ENCODE measurements at places on chromosomes 5 and 9.

DNA sequence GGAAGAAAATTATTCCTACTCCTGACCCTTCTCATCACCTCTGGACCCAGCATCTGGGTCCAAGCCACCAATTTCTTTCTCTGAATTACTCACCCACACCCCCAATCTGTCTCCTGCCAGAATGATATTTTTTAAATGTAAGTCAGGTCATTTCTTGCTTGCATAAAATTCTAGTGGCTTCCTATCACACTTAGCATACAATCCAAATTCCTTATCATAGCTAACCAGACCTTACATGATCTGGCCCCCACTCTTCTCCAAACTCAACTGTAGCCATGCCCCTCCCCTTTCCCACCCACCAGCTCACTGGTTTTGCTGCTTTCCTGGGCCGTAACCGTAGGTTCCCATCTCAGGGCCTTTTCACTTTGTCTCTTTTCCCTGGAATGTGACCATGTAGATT lies 15.2 kb downstream of the HTR4 start:
- DNase-seq: no peak

GRCh38 chr5:92518318-92518904 lies 1062.6 kb downstream of the NR2F1-AS1 start:
- DNase-seq: no peak

DNA sequence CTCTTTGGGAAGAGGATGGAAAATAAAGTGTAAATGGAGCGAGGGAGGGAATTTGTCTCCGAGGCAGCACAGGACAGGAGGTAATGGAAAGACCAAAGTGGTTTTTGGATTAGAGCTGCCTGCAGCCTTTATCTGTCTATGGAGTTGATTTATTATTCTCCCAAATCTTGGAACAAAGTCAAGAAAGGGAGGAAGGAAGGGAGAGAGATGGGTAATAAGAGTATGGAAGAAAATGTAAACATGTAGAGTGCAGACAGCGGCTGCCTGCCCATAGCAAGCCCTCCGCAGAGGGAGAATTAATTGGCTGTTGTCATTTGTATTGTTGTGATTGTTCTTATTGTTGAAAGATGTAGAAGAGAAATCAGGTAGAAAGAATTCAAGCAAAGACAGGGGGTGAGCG lies 15.7 kb downstream of the KCNIP1 start:
- no peak for DNase-seq

DNA sequence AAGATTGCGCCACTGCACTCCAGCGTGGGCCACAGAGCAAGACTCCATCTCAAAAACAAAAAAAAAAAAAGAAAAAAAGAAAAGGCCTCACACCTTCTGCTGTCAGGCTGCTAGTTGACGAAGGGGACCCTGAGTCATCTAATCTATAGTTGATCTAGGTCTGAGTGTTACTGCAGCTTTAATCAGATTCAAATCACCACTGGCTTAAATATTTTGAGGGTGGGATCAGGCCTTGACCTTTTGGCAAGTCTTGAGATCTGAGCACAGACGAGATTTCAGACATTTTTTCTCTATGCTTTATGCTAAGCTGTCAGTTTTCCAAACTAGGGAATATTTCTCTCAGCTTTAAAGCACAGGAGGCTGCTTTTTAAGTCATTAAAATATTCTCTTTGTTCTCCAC lies 240.9 kb downstream of the GLIS3 start:
- DNase-seq: no peak

DNA sequence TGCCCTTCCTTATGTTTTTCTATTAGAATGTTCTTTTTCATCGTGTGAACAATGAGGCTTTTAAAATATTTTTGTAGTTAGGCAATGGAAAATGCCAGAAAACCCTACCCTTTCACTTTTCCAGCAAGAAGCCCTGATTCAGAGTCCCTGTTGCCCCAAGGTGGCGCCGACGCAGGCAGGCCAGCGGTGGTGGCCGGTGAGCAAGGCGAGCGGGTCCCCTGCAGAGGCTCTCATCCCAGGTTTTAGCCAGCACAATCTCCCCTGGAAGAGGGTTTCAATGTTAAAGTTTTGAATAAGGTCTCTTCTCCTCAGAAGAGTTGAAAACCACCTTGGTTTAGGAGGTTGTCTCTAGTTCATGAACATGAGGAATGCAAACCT lies 40.8 kb upstream of the CKMT2 start:
- DNase-seq: no peak

- DNase-seq: no peak
These were observed 13.3 kb upstream of the UBE2QL1 start for GRCh38 chr5:6435356-6435755.

GRCh38 chr9:76744336-76744735 lies 19.9 kb upstream of the PCA3 start:
- DNase-seq: no peak

- DNase-seq: no peak
These were observed 35.0 kb upstream of the PCSK5 start for GRCh38 chr9:75855509-75855908.

DNA sequence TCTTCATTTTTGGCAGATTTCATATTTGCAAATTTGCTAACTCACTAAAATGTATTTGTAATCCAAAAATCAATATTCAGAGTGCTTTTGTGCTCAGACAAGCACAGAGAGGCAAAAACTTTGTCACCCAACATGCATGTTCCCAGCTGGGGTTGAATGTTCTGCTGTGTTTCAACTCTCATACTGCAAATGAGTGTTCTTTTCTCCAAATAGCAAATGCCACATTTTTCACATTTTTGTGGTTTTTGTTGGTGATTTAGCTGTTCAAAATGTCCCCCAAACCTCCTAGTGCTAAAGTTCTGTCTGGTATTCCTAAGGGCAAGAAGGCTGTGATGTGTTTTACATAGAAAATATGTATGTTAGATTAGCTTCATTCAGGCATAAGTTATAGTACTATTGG lies 87.3 kb upstream of the PCSK5 start:
- no peak for DNase-seq

DNA sequence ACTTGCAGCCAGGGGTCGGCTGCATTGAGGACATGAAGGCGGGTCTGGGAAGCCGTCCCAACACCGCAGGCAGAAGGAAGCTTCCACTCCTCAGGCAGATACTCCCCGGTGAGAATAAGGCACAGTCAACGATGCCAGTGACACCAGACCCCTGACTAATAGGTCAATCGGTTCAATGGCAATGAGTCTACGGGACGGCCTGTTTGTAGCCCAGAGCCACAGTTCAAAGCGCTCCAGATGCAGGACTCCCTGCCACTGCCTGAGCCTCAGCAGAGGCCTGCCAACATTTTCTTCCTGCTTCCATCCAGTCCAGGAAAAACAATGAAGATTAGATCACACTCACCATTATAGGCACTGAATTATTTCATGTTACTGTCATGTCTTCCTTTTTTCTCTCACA lies 84.5 kb upstream of the SIMC1 start:
- no peak for DNase-seq

DNA sequence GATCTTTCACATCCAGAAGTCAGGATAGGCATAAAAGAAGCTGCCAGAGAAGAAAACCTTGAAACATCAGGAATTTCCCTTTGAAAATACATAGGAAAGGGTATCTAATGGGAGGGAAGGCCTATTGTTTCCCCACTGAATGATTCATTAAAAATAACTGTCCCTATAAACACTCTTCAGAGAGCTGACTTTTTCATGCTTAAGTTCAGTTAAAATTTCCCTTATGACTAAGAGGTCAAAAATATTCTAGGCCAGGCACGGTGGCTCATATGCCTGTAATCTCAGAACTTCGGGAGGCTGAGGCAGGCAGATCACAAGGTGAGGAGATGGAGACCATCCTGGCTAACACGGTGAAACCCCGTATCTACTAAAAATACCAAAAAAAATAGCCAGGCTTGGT lies 499.5 kb downstream of the ENC1 start:
- DNase-seq: no peak

DNA sequence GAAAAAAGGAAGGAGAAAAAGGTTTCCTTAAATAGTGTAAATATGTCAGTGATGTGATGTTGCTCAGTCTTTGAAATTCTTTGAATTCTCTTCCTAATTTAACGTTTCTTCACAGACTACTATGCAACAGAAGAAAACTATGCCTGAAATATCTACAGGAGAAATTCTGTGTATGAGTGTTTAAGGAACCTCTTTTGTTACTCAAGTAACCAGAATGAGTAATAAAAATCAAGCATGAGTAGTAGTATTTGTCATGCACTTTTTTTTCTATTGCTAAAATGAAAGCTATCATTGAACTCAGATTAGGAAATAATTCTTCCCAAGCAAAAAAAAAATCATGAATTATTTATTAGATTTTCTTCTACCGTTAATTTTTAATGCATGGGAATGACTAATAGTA lies 20.3 kb upstream of the THG1L start:
- DNase-seq: no peak

DNA sequence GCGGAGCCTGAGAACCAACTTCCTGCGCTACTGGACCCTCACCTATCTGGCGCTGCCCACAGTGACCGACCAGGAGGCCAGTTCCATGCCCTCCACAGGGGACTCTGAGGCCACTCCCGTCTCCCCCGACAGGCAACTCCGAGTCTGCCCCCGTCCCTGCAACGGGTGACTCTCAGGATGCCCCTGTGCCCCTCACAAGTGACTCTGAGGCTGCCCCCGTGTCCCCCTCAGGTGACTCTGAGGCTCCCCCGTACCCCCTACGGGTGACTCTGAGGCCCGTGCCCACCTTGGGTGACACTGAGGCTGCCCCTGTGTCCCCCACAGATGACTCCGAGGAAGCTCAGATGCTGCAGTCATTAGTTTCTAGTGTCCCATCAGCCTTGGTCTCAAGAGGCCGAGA lies 25.1 kb downstream of the CEL start:
- no peak for DNase-seq

DNA sequence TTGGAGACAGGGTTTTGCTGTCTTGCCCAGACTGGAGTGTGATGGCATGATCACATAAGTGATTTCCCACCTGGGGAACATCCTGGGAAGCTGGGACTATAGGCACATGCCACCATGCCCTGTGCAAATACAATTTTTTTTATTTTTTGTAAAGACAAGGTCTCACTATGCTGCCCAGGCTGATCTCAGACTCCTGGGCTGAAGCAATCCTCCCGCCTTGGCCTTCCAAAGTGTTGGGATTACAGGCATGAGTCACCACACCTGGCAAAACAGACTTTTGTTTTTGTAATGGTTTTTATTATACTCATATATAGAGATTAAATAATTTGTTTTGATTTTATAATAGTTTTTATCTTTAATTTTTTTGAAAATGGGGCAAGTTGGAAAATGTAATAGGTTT lies 14.7 kb downstream of the DNAJC25 start:
- DNase-seq: no peak

GRCh38 chr9:114178756-114179450 lies 23.6 kb downstream of the COL27A1 start:
- DNase-seq: no peak

DNA sequence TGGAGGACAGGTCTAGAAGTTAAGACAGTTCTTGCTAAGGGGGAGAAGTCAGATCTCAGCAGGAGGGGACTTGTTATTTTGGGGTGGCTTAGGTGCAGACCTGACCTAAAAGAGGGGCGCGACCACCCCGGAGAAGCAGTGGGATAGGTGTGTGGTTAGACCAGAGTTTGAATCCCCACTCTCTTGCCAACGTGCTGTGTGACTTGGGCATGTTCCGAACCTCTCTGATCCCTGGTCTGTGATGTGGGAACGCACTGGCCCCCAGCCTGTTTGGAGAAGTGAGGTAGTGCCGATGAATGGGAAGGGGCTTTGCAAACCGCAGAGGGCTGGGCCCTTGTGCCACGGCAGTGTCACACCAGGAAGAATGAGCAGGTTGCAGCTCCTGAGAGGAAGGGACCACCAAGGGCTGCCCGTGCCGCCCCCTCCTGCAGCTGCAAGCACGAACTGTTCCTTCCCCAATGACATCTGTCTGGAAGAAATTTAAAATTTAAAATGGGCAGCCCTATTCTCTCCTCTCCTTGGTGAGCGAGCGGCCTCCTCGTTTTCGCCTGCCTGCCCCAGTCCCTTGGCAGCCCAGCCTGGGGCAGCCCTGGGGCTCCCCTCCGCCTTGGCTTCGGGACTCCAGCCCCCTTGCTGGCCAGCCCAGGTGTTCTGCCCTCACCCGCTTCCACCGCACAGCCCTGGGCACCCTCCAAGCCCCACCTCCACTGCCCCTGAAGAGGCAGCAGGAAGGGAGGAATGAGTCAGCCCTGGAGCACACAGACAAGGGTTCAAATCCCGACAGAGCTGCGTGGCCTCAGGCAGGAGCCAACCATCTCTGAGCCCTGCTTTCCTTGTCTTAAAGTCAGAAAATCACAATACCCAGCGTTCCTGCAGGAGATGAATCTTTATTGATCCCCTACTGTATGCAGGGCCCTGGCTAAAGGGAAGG lies 1.6 kb downstream of the FIBCD1 start:
- DNase-seq: no peak

DNA sequence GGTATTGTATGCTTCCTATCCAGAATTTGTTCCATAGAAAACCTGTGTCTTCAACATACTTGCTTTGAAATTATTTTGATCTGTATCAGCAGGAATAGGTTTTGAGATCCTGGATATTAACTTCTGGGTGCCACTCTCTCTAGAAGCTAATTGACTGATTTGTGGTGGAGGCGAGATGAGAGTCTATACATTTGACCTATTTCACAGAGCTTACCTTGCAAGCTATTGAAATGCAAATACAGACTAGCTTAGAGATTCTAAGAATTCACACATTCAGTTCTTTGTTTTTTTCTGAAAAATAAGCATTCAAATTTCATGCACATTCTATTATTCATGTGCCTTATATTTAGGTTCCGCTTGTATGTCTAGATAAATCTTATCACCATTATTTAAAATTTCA lies 246.3 kb downstream of the MAST4 start:
- DNase-seq: no peak

GRCh38 chr5:135711911-135712310 lies 122.6 kb upstream of the SLC25A48 start:
- no peak for DNase-seq

DNA sequence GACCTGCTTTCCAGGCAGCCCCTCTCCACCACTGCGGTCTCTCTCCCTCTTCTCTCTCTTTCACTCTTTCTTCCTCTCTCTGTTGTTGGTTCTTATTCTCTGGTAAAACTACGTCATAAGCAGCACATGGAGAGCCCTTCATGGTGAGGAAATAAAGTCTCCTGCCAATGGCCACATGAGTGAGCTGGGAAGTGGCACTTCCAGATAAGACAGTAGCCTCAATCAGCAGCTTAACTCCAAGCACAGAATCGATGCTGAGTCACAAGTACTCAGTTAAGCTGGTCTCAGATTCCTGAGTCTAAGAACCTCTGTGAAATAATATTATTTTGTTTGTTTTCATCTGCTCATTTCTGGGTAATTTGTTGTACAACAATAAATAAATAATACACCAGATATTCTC lies 500.1 kb downstream of the GABRG2 start:
- no peak for DNase-seq

DNA sequence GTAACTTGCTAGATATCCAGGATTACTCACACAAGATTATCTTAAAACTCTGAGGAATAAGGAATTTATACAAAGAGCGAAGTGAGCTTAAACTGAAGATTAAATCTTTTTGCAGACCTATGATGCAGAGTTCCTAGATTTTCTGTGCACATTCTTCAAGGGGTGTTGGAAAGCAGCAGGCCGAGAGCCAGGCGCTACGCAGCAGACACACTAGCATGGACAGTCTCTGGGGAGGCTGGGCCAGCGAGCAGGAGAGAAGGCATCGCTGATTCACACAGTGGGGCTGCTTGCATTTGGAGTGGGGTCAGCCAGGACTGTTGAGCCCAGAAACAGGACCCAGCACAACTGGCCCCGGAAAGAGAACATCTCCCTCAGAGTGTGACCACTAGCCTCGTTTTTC lies 136.3 kb downstream of the ADAMTS16 start:
- DNase-seq: no peak

- DNase-seq: no peak
These were observed 38.7 kb downstream of the UBQLN1 start for GRCh38 chr9:83669067-83669466.
